ENCODE measurements at places on chromosomes 4 and X. TPM values are rescaled to one million over a fixed set of nuclear protein-coding genes. Genes with fewer than 3 reads are reported as not detected.

- no peak for DNase-seq
These were observed 21.3 kb upstream of the FTHL17 start for GRCh38 chrX:31092970-31093638.

- DNase-seq: no peak
These were observed 3.8 kb downstream of the GALNTL6 start for GRCh38 chr4:171817026-171817425.

GRCh38 chr4:31134720-31135119 lies 414.6 kb downstream of the PCDH7 start:
- DNase-seq: no peak

GRCh38 chr4:1193206-1194009 lies 21.0 kb upstream of the SPON2 start:
- DNase-seq: no peak

- no peak for DNase-seq
These were observed 5.1 kb downstream of the MECP2 start for GRCh38 chrX:154092371-154092770.

DNA sequence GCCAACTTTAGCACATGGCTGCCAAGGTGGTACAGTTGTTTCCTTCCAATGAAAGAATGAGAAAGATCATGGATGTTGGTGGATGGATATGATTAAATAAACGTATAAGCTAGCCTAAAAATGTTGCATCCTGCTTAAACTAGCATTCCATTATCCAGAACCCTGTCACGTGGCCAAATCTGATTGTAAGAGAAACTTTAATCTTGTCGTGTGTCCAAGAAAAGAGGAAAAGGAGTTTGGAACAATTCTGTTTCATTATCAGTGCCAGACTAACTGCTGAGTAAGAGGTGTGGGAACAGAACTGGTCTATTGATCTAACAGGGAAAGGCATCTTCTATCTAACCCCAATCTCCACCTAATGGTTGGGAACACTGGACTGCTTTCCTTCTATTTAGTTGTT lies 325.2 kb upstream of the BMP3 start:
- DNase-seq: no peak

The CYP4V2 gene
- 13.8 TPM for total RNA-seq

The CYLC1 gene
- not detected for total RNA-seq

The GRPR gene
- not detected for total RNA-seq

All from glomerular endothelial cell (primary cell).